ENCODE measurements at places on chromosomes 1 and 21.
A peak's percentile ranks its signal among the peaks of the same experiment; 100 is the strongest.

GRCh38 chr1:96865731-96866685 lies 144.4 kb downstream of the PTBP2 start:
- no peaks in the 10 kb centered on the region for H3K4me1 ChIP-seq
- no peak overlapping the region for H3K4me3 ChIP-seq
- DNase-seq: no peak
- no peaks in the 10 kb centered on the region for H3K36me3 ChIP-seq

DNA sequence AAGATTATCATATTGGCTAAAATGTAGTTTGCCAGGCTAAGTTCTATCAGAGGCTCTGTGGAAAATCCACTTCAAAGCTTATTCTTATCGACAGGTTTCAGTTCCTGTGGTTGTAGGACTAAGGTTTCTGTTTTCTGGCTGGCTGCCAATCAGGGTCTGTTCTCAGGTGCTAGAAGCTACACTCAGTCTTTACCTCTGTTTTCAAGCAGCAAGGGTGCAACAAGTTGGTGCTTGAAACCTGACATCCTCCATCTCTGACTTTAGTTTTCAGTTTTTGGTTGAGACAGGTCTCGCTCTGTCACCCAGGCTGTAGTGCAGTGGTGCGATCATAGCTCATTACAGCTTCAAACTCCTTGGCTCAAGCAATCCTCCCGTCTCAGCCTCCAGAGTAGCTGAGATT lies 15.3 kb upstream of the TMCO2 start:
- no peak for DNase-seq
- H3K27ac ChIP-seq: no peak overlapping the region
- H3K4me3 ChIP-seq: no peak overlapping the region
- H3K27me3 ChIP-seq: no peaks in the 10 kb centered on the region
- no peaks in the 10 kb centered on the region for H3K4me1 ChIP-seq

DNA sequence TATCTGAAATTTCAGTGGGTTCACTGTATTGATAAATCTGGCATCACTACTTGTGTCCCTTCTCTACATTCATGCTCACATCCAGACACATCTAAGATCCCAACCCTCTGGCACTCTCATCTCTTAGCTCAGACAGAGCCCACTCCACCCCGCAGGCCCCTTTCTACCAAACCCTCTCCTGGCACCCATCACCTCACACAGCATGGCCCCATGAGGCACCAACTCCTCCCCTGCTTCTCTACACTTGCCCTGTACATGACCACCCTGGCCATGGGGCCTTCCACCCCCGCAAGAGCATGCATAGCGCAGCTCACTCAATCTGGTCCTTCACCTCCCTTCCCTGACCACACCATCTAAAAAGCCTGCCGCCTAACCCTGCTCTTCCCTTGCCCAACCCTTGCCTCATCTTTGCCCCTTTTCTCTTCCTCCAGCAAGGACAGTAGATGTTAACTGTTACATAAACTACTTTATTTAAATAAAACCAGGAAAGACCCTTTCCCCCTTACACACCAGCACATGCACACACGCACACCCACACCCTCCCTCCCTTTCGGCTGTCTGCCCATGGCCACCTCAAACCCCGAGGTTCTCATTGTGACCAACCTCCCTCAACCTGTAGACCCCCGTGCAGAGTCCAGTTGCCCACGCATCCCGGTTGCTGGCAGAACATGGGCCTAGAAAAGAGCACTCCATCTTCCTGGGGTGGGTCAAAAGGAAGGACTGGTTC lies 15.6 kb downstream of the SH3BP5L start:
- no peaks in the 10 kb centered on the region for H3K4me1 ChIP-seq
- H3K4me3 ChIP-seq: no peak overlapping the region
- H3K27me3 ChIP-seq: no peaks in the 10 kb centered on the region
- peaks cover 43% of the 10 kb centered on the region for H3K36me3 ChIP-seq

DNA sequence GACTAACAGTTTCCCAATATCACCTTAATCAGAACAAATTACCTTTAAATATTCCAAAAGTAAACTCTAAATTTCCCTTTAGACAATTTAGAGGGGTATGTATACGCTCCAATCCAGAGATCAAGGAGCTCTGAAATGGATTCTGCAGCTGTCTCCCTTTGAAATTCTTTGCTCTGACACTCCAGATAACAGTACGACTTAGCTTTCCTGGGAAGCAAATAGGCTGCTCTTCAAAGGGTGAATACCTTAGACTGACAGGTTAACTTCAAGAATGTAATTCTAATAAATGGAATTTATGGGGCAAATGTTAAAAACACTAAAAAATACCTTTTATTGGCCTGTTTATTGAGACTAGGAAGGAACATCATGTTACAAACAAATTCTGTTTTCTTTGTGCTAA lies 357.2 kb downstream of the USP25 start:
- H3K27me3 ChIP-seq: no peaks in the 10 kb centered on the region
- peaks cover 4% of the 10 kb centered on the region for H3K4me1 ChIP-seq
- H3K27ac ChIP-seq: no peak overlapping the region
- H3K36me3 ChIP-seq: no peaks in the 10 kb centered on the region
- H3K4me3 ChIP-seq: no peak overlapping the region

DNA sequence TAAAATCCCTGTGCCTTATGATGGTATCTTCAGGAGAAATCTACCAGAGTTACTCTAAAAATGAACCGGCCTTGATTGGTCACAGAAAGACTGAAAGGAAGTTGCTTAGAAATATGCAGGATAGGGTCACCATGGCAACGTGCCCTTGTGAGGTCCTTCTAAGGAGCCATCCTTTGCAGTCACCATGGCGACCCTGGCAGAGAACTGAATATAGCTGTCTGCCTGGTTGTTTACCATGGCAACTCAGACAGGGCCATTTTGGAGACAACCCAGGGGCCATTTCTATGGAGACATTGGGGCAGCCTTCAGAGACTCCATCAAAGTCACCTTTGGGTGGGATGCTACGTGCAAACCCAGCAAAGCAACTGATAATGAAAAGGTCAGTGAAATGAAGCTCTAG lies 43.0 kb downstream of the SNX7 start:
- H3K4me3 ChIP-seq: no peak overlapping the region
- no peaks in the 10 kb centered on the region for H3K4me1 ChIP-seq
- no peaks in the 10 kb centered on the region for H3K36me3 ChIP-seq
- H3K27me3 ChIP-seq: no peaks in the 10 kb centered on the region
- DNase-seq: no peak

- no peaks in the 10 kb centered on the region for H3K4me1 ChIP-seq
- no peak overlapping the region for H3K4me3 ChIP-seq
- no peaks in the 10 kb centered on the region for H3K27me3 ChIP-seq
Observed at GRCh38 chr1:204694145-204694544, 8.6 kb upstream of the LRRN2 start.

DNA sequence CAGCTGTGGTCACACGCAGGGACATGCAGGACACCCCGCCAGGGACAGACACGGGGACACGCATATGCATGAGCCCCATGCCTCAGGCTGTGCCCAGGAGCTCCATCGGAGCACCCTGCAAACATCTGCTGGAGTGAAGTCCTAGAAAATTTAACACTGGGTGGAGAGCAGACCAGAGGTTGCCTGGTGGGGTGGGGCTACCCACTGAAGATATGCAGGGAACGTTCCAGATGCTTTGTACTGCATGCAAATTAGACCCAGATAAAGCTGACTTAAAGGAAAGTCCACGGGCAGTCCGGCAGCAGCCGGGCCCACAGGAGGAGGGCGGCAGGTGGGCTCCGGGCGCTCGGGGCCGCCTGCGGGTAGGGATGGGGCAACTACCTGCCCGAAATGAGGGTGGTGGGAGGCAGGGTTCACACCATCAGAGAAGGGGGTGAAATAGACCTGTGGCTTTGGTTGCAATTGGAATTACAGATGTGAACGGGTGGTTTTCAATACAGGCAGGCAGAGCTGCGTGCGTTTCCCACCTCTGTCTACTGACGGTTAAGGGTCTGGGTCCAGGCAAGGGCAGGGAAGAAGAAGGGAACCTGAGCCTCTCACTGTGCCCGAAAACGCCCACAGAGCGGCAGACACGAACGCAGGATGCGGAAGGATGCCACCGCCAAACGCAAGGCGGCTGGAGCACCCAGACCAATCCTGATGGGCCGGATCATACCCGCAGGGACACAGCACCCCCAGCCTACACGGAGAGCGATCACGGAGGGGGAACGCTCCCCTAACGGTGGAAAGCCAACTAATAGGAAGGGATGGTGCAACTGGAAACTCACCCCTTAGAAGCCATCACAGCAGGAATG lies 21.0 kb downstream of the CFAP74 start:
- H3K4me1 ChIP-seq: no peaks in the 10 kb centered on the region
- no peak overlapping the region for H3K27ac ChIP-seq
- H3K4me3 ChIP-seq: no peak overlapping the region
- no peaks in the 10 kb centered on the region for H3K27me3 ChIP-seq
- H3K36me3 ChIP-seq: no peaks in the 10 kb centered on the region

DNA sequence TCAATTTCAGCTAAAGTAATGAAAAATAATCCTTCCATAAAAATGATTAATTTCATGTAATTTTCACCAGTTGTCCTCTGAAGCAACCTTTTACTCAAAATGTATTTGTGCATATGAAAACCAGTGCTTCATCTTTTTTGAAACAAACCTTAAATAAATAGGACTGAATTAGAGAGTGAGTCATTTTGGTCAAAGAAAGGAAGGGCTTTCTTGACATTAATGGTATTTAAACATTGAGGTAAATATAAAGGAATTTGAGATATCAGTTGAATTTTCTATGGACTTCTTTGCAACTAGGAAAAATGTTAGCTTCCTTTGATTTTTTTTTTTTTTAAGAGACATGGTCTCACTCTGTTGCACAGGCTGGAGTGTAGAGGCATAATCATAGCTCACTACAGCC lies 38.7 kb downstream of the SNX7 start:
- no peaks in the 10 kb centered on the region for H3K36me3 ChIP-seq
- H3K4me3 ChIP-seq: no peak overlapping the region
- no peak overlapping the region for H3K27ac ChIP-seq
- H3K4me1 ChIP-seq: no peaks in the 10 kb centered on the region
- no peaks in the 10 kb centered on the region for H3K27me3 ChIP-seq
- DNase-seq: no peak

DNA sequence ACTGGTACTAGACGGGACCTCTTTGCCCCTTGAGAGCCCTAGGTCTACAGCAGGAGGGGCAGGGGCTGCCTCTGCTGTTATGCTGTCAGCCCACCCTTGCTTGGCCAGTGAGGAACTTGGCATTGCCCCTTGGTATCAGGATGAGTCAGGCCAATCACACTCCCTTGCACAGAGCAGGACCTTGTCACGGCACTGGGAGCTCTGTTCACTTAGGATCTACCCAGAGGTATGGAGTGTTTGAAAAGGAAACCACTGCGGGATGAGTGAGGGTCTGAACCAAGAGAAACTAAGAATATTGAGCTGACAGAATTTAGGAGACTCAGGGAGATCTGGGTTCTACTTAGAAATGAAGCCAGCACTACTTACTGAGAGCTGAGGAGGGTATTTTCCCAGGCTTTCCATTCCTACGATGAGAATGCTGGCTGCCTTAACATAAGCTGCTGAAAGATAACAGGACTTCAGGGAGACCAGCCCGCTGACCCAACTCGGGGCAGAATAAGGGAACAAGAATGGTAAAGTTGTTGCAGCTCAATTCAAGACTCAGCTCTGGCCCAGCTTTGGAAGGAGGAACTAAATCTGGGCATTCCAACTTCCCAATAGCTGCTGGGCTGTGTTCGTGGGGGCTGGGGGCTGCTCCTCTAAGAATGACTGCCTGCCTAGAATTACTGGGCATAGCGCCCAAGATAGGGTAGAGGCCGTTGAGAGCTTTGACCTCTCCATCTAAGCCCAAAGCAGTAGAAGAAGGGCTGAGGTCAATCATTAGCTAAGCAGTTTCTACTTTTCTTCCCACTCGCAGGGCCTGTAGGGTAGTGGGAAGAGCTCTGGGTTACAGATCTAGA lies 1.5 kb downstream of the FABP3 start:
- DNase-seq: no peak
- peak overlapping the region; percentile 89 for H3K27ac ChIP-seq
- H3K4me3 ChIP-seq: peak overlapping the region; percentile 59
- no peaks in the 10 kb centered on the region for H3K4me1 ChIP-seq

- H3K4me3 ChIP-seq: no peak overlapping the region
- H3K4me1 ChIP-seq: no peaks in the 10 kb centered on the region
- H3K27ac ChIP-seq: no peak overlapping the region
- no peak for DNase-seq
Observed at GRCh38 chr21:29477941-29478340, 179.2 kb downstream of the BACH1 start.

GRCh38 chr1:112247961-112248360 lies 148.1 kb upstream of the CTTNBP2NL start:
- H3K27me3 ChIP-seq: no peaks in the 10 kb centered on the region
- no peaks in the 10 kb centered on the region for H3K36me3 ChIP-seq
- H3K4me1 ChIP-seq: no peaks in the 10 kb centered on the region

- peaks cover 17% of the 10 kb centered on the region for H3K36me3 ChIP-seq
- peak; percentile 89 for DNase-seq
- H3K27ac ChIP-seq: peak overlapping the region; percentile 99
- no peaks in the 10 kb centered on the region for H3K27me3 ChIP-seq
Observed at GRCh38 chr1:33346927-33347649, 26.2 kb upstream of the A3GALT2 start.

DNA sequence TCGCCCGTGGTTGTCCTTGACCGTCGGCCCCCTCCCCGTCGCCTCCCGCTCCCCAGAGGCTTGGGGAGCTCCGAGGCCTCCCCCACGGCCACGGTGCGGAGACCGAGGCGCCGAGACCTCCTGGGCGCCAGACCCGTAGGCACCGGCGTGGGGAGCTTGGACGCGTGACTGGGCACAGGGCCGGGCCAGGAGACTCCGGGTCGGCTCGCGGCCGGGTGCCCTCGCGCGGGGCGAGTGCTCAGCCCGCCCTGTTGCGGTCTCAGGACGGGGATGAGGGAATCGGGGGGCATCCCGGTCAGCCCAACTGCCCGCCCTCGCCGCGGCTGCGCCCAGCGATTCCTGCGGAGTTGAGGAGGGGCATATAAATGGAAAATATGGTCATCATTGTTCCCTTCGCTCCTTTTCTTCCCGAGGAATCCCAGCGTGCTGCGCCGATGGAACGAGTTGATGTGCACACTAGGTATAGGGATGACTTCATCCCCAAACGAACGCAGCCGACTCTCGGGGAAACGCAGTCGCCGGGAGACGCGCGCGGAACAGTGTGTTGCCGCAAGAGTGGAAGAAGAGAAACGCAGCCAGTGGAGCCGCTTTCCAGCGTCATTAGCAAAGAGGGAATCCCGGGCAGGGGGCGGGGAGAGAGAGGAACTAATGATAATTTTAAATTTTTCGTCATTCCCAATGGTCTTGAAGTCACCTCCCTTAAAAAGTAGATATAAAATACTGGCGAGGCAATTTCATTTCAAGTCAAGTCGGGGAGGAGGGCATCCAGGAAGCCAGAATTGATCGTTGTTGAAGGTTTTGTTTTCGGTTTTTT lies 747 bp upstream of the ENAH start:
- H3K36me3 ChIP-seq: no peaks in the 10 kb centered on the region
- peak overlapping the region; percentile 95 for H3K4me3 ChIP-seq
- no peaks in the 10 kb centered on the region for H3K27me3 ChIP-seq
- DNase-seq: peak; percentile 90

Data from right atrium auricular region (tissue), 2 donors.